Posterior cingulate gyrus (tissue), 11 donors: ENCODE measurements at places on chromosomes 2 and 18.

DNA sequence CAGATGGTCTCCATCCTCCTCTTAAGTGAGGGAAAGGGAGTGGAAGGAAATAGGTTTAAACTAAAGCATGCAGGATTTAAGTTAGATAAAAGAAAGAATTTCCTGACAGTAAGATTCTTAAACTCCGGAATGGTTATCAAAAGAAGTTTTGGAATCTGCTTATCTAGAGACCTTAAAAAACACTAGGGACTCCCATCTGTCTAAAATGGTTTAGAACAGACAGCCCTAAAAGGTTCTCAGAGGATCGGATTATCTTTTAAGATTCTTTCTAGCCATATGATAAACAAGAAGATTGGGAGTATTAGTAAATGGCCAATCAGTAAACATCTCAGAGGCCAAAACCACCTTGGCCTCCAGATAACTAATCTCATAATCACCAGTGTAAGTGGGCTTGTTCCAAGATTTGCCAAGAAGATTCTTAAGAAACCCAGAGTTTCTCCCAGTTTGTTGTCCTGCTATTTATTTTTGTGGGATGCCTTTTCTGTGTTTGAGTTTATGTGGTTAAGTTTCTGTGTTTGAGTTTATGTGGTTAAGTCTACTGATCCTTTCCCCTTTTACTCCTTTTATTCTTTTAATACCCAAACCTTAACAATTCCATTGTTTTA lies 314.9 kb upstream of the NRP2 start:
- DNase-seq = no peak

DNA sequence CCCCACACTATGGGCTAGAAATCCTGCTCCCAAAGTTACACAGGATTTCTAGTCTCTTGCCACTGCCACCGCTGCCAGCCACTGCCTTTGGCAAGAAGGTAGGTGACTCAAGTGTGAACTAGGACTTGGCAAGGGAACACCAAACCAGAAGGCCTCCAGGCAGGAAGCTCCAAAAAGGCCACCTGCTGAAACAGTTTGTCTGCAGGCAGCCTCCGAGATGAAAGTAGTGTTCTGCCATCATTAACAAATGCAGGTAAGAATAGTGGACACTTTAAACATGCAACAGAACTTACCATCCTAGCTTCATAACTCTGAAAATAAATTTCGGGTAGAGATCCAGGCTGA lies 3.9 kb downstream of the ANKRD44 start:
- DNase-seq = peak; percentile 48

GRCh38 chr18:70931942-70932814 lies 643.3 kb downstream of the SOCS6 start:
- DNase-seq = no peak

DNA sequence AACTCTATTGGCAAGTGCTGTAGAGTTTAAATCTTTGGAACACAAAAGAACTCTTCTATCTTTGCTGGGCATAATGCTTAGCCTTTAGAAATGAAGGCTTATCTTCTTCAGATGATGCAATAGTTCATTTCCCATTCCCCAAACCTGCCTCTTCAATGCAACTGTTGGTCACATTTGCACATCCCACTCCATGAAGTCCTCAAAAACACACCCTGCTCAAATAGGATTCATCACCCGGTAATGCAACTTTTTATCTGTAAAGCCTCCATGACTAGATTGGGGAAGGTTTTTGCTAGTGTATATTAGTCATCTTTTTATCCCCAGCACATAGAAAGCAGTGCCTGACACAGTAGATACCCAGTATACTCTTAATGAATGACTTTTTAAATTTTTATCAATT lies 376.4 kb downstream of the RBM43 start:
- no peak for DNase-seq

DNA sequence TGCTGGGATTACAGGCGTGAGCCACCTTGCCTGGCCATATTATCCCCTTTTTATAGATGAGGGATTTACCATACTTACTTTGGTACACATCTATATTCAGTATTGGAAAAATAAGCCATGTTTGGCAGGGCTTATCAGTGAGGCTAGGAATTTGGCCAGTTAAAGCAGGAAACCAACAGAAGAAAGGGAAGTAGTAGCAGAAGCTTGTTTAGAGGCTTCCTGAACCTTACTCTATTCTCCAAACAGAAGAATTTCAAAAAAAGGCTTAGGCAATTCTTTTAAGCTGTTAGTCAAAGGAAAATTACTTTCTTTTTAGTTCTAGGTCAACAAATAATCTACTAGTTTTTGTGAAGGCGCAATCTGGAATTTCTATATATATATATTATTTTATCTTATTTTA lies 3.2 kb upstream of the GLS start:
- DNase-seq = no peak

GRCh38 chr2:84686783-84687476 lies 170.6 kb downstream of the DNAH6 start:
- DNase-seq = no peak

- DNase-seq = no peak
These were observed 921 bp downstream of the RPE start for GRCh38 chr2:210003359-210003758.

- DNase-seq = no peak
These were observed 25.1 kb upstream of the ME2 start for GRCh38 chr18:50853863-50854271.

- DNase-seq = no peak
These were observed 846.2 kb downstream of the SLC4A3 start for GRCh38 chr2:220473611-220474010.

GRCh38 chr2:207086136-207086535 lies 79.6 kb downstream of the KLF7 start:
- DNase-seq = no peak

DNA sequence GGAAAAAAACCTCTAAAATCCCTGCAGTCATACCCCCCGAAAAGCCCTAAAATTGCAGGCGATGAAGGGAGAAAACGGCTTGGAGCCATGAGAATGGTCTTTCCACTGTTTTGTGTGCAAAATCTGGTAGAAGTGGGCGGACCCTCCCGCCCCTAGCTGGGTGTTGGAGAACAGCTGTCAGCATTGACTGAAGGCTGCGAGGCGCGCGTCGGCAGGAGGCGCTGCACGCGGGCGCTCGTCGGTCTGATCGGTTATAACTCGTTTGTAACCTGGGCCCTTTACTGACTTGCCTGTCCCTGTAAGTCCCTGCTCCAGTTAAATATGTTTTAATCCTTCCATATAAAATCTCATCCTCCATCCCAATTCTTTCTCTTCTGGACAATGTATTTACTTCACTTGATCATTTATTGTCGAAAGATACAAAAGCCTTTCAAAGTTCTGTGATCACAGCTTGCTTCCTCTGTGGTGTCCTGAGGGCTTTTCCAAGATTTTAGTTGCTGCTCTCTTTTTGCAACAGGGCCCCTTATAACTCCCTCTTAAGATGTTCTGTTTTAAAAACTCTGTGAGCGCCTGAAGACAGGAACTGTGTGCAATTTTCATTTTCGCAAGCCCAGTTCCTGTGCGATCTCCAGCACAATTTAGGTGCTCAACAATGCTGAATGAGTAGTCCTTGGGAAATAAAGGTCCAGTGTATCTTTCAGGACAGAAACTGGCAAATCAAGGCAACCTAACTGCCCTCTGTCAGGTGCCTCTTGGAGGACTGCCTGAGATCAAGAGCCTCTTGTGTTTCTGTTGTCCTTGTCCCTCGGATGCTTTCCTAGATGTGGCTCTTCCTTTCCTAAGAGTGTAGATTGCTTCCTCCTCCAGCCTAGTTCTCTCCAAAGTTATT lies 918 bp upstream of the HNRNPLL start:
- DNase-seq = peak; percentile 95

DNA sequence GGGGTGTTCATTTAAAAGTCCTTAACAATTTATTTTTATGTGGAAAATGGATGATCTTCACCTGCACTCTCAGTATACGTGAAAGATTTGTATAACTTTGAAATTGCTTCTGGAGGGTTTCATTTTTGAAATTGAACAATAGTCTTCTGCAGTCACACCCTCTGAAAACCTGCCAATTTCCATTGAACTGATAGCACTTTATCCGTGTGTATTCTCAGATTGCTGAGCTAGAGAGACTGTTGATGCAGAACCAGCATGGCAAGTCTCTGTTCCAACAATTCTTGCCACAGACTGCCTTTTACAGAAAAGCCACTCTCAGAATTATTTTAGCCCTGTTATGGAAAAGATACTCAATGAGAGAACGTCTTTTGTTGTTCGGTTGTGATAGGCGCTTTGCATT lies 6.6 kb upstream of the GULP1 start:
- DNase-seq = no peak

GRCh38 chr2:222320436-222321395 lies 21.9 kb upstream of the PAX3 start:
- DNase-seq = peak; percentile 92

DNA sequence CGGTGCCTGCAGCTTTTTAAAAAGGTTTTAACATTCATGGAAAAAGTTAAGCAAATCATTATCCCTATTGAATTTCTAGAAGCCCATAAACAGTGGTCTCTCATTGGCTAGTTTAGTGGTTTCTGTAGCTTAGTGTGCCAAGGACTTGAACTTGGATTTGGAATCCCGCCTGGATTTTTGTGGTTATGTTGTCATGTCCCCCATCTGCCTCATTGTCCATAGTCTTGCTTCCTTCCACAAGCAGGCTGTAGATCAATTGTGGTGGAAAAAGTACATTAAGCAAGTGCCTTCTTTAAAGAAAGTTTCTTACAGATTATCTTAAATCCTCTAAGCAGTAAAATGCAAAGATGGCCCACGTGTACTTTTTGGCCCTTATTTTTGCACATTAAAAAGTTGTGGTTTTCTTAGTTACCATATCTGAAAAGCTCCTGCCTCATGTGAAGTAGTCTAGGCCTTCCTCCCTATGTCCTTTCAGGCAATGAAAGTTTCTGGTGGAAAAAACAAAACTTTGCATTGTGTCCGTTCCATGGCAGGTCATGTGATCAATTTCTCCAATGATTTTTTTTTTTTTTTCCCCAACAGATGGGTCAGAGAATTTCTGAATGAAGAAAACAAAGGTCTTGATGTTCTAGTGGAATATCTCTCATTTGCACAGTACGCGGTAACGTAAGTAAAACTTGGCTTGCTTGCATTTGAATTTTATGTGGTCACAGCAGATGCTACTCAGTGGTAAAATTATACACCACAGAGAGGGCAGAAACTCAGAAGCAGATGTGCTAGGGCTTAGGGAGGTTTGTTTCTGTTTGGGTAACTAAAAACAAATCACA lies 158.9 kb downstream of the PRPF40A start:
- no peak for DNase-seq

DNA sequence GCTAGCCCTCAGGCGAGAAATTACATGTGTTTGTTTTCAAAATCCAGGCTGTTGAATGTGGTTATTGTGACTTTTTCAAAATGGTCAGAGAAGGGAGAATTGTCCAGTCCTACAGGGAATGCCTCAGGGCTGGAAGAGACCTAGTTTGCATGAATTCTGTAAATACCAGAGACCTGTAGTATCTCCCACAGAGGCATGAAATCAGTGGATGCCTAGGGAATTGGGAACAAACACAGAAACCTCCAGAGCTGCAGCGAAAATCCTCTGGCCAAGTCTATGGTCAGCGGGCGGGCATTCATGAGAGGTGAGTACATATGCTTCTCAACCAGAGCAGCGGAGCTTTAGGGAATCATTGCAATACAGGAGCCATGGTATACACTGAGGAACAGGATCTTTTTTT lies 1596.5 kb upstream of the NXPH2 start:
- no peak for DNase-seq

DNA sequence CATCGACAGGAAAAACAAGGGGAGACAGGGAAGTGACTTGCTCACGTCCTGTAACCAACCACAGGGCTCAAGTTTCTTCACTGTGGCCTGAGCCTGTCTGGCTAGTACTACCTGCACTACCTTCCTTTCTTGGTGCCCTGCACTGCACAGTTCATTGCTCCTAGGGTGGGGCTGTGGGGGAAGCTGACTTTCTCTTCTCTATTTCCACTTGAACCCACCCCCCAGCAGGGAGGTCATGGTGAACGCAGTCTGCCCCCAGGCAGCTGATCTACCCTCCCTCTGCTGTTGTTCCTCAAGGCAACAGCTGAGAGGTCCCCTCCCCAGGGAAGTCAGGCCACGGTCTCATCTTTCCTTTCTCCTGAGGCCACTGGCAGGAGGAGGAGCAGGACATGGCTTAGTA lies 532.1 kb downstream of the SOX11 start:
- DNase-seq = no peak

DNA sequence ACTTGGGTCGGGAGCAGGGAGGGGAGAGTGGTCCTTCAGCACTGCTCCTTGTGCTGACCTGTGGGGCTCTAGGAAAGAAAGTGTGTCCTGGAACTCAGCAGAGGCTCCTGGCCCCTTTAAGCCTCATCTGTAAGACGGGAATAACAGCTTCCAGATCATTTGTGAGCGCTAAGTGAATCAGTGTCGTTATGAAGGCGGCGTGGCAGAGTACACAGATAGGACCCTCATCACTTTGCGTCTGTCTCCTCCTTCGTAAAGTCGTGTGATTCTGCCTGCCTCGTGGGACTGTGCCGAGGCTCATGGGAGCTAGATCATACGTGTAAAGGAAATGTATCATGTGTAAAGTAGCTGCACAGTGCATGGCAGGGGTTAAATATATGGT lies 18.6 kb downstream of the COLEC11 start:
- DNase-seq = no peak

DNA sequence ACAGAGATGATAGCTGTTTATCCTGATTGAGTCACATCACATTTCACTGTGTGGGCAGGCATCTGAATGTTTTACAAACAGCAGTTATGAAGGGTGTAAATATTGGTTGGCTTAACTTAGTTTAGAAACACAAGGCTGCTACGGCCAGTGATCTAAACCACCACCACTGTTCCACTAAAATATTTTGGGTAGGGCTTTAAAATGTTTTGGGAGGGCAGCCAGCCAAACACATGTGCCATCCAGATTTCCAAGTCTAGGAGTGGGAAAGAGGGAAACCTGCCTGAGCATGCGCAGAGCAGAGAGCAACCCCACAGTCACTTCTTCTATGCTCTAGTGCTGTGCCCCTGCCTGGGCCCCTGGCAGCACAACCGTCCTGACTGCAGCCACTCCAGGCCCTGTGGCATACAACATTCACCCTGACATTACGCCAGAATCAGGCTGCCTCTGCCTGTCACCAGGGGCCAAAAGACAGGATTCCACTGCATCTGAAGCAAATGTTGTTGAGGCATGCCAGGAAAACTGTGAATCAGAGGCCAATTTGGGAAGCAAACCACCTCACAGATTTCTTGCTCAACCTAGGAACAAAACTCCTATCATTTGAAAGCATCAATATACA lies 74.8 kb upstream of the COL5A2 start:
- DNase-seq = peak; percentile 21

GRCh38 chr18:58017267-58017666 lies 26.8 kb upstream of the NEDD4L start:
- DNase-seq = no peak
